ENCODE measurements at places on chromosomes 3 and 15.

DNA sequence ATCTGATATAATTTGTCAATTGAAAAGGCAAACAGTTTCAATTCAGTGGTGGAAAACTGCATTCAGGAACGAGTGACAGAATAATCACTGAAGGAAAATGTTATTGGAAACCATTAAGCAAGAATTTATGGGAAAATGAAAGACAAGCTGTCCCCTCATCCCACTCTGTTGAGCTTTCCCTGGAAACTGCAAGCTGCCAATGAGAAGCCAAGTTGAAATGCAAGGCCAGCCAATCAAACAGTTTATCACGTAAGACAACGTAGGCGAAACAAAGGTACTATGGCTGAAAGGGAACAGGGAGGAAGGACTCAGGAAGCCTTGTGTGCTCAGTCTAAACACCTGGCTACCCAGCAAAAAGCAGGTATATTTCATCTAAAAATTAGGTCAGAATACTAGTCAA, 187.9 kb upstream of the ATP10A start:
- DNase-seq = no peak
- H3K4me3 ChIP-seq = no peak overlapping the region
- H3K36me3 ChIP-seq = no peaks in the 10 kb centered on the region
- H3K27me3 ChIP-seq = peaks cover 39% of the 10 kb centered on the region
- no peak overlapping the region for H3K27ac ChIP-seq

GRCh38 chr3:96843505-96844203, 29.3 kb downstream of the EPHA6 start:
- H3K4me1 ChIP-seq = no peaks in the 10 kb centered on the region
- H3K27ac ChIP-seq = no peak overlapping the region
- no peak overlapping the region for H3K4me3 ChIP-seq
- H3K36me3 ChIP-seq = no peaks in the 10 kb centered on the region
- H3K27me3 ChIP-seq = no peaks in the 10 kb centered on the region

GRCh38 chr3:17444865-17445264, 297.6 kb downstream of the TBC1D5 start:
- DNase-seq = no peak
- H3K36me3 ChIP-seq = peaks cover 3% of the 10 kb centered on the region
- no peak overlapping the region for H3K27ac ChIP-seq
- no peak overlapping the region for H3K4me3 ChIP-seq
- no peaks in the 10 kb centered on the region for H3K27me3 ChIP-seq

DNA sequence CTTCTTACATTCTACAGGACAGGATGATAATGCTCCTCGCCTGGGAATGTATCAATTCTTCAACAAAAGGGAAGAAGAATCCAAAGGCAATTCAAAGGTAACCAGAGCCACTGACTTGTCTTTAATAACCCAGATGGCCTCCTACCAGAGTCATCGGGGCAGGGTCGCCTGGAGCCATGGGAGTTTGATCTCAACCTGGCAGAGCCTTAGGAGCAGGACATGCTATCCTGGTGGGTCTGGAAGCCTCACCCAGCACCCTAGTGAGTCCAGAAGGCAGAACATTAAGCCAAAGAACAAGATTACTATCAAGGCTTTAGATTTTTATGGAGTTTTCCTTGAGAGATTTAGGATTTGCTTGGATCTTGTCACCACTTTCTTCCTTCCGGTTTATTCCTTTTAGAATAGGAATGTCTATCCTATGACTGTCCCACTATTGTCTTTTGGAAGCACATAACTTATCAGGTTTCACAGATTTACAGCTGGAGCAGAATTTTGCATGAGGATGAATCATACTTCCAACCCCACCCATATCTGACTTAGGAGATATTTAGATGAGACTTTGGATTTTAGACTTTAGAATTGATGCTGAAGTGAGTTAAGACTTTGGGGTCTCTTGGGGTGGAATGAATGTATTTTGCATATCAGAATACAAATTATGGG, 330.3 kb upstream of the GOLIM4 start:
- DNase-seq = no peak
- no peaks in the 10 kb centered on the region for H3K27me3 ChIP-seq
- no peaks in the 10 kb centered on the region for H3K36me3 ChIP-seq
- no peaks in the 10 kb centered on the region for H3K4me1 ChIP-seq
- H3K4me3 ChIP-seq = no peak overlapping the region
- H3K27ac ChIP-seq = no peak overlapping the region

DNA sequence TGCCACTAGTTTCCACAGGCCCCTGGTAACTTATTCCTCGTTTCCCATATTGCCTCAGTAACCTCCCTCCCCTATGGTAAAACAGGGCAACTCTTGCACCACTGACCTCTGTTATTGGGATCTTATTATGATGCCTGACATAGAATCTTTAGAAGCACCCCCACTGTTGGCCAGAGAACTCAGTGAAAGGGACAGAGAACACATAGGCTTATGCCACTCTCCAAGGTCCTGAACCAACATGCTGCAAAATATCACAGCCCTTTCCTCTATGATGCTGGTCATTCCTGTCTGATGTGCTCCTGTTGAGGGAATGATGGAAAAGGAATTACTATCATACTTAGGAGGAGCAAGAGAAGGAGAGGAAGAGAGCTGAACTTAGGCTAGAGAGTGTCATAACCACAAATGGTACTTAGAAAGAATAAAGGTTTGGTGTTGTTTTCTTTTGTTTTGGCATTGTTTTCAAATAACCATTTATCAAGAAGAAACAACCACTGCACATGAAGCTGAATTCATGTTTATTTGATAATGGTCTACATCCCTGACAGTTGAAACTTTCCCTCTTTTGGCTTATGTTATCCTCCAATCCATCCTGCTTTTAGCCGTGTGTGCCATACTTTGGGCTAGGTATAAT, 330.2 kb downstream of the EPHB1 start:
- peaks cover 16% of the 10 kb centered on the region for H3K27me3 ChIP-seq
- H3K36me3 ChIP-seq = no peaks in the 10 kb centered on the region
- no peaks in the 10 kb centered on the region for H3K4me1 ChIP-seq
- H3K27ac ChIP-seq = no peak overlapping the region
- no peak overlapping the region for H3K4me3 ChIP-seq

DNA sequence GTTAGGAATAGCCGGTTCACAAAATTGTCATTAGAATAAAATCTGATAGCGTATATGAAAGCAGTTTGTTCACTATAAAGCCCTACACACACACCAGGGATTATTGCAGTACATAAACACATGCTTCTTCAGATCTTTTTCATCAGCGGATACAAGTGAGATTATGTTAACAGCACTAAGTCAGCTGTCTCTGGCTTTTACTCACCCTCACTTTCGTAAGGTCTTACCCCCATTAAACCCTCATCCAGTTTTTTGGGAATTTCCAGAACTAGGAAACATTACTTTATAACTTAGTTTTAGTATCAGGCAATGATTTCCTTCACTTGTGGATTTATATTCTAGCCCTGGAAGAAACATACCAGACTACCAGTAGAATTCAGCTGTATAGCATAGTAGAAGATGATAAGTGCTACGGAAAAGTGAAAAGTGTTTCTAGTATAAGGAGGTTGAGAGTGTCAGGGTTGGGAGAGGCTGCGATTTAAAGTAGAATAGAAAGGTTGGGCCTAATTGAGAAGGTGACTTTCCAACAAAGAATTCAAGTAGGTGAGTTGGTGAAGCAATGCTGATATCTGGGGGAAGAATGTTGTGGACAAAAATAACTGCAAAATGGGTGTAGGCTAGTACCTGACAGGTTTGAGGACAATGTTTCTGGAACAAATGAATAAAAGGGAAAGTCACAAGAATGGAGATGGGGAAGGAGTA, 22.7 kb downstream of the TMEM207 start:
- H3K27me3 ChIP-seq = no peaks in the 10 kb centered on the region
- H3K36me3 ChIP-seq = no peaks in the 10 kb centered on the region
- no peak overlapping the region for H3K27ac ChIP-seq
- H3K4me3 ChIP-seq = no peak overlapping the region

DNA sequence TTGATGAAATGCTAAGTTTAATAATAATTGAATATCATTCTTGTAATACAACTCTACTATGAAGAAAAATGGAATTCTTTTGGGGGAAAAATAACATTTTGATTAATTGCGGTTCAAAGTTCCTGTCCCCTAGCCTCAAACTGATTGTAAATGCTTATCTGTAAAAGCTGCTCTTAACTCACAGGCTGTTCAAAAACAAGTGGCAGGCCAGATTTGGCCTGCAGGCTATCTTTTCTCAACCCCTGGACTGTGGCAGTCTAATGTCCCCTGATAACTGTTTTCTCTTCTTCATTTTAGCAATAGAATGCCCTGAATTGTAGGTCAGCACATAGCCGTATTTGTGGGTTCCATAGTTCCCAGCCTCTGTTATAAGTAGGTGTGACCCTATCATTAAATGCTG, 23.5 kb upstream of the SAMMSON start:
- H3K36me3 ChIP-seq = no peaks in the 10 kb centered on the region
- H3K4me3 ChIP-seq = no peak overlapping the region
- H3K27me3 ChIP-seq = no peaks in the 10 kb centered on the region
- no peaks in the 10 kb centered on the region for H3K4me1 ChIP-seq
- no peak for DNase-seq
- no peak overlapping the region for H3K27ac ChIP-seq

DNA sequence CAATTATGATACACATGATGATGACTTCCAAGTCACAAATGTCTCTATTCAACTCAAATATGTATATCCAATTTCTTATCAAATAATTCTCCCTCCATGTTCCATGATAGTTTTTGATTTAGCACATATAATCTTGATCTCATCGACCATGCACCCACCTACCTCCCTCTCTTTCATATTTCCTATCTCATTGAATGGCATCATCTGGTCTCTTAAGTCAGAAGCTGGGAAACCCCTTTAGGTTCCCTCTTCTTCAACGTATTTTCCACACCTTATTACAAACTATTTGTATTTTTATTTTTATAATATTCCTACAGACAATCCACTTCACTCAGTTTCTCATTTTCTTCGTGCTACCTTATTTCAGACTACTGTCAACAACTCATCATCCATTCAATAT, 56.9 kb upstream of the DPH6 start:
- no peak overlapping the region for H3K4me3 ChIP-seq
- no peak overlapping the region for H3K27ac ChIP-seq
- no peak for DNase-seq
- peaks cover 6% of the 10 kb centered on the region for H3K36me3 ChIP-seq
- H3K27me3 ChIP-seq = no peaks in the 10 kb centered on the region
- peaks cover 15% of the 10 kb centered on the region for H3K4me1 ChIP-seq

GRCh38 chr15:81253846-81254245, 57.2 kb downstream of the IL16 start:
- peaks cover 12% of the 10 kb centered on the region for H3K27me3 ChIP-seq
- no peak overlapping the region for H3K27ac ChIP-seq
- DNase-seq = no peak
- H3K36me3 ChIP-seq = no peaks in the 10 kb centered on the region
- peaks cover 3% of the 10 kb centered on the region for H3K4me1 ChIP-seq

DNA sequence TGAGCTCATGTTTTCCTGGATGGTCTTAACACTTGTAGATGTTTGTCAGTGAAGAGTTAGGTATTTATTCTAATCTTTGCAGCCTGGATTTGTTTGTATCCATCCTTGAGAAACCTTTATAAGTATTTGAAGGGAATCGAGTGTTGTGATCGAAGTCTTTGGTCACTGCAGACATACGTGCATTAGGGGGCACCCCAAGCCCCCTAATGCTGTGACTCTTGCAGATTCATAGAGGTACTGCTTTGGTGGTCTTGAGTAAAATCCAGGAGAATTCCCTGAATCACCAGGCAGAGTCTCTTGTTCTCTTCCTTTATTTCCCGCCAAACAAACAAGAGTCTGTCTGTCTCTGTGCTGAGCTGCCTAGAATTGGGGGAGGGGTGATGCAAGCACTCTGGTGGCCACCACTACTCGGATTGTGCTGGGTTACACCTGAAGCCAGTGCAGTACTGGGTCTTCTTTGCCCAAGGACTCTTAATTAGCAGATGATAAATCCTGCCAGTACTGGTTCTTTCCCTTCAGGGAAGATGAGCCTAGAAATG, 170.5 kb upstream of the POU1F1 start:
- H3K27me3 ChIP-seq = no peaks in the 10 kb centered on the region
- DNase-seq = no peak
- no peak overlapping the region for H3K27ac ChIP-seq
- H3K4me3 ChIP-seq = no peak overlapping the region
- no peaks in the 10 kb centered on the region for H3K4me1 ChIP-seq

DNA sequence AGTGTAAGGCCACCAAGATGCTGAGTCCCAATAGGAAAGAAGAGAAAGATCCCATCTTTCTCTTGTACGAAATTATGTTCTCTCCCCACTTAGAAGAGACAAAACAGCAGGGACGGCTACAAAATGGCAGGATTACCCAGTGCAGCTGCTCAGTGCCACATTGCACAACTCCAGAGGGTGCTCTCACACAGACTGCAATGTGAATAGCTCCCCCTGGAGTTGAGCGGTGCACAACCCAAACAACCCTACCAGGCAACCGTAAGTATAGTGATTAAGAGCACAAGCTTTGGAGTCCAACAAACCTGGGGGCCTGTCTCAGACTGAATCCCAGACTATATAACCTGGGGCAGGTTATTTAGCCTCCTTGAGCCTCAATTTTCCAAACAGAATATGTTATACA, 3.1 kb upstream of the BHLHE40 start:
- no peaks in the 10 kb centered on the region for H3K36me3 ChIP-seq
- peak overlapping the region; percentile 93 for H3K27ac ChIP-seq
- H3K4me1 ChIP-seq = peaks cover 21% of the 10 kb centered on the region

DNA sequence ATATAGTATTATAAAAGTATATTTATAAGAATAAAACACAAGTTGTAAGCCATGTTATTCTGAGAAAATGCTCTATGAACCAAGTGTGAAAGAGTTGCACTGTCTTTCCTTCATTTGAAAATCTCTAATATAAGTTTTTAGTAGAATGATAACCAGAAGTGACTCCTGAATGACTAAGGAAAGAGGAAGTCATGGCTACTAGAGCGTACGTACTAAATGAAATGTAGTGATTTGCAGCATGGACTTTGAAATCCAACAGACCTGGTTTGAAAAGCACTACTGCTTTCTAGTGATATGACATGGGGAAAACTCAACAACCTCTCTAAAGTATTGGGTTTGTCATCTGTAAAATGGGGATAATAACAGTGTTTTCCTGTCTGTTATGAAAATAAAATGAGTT, 10.3 kb upstream of the DNAJC13 start:
- DNase-seq = no peak
- H3K27me3 ChIP-seq = peaks cover 15% of the 10 kb centered on the region
- no peaks in the 10 kb centered on the region for H3K4me1 ChIP-seq

- no peaks in the 10 kb centered on the region for H3K36me3 ChIP-seq
- H3K4me3 ChIP-seq = no peak overlapping the region
- H3K27me3 ChIP-seq = peaks cover 3% of the 10 kb centered on the region
- no peak overlapping the region for H3K27ac ChIP-seq
- H3K4me1 ChIP-seq = no peaks in the 10 kb centered on the region
These were observed 85.2 kb upstream of the PRR23C start for GRCh38 chr3:139129892-139130291.

GRCh38 chr15:83477808-83478537, 30.8 kb downstream of the SH3GL3 start:
- H3K27ac ChIP-seq = no peak overlapping the region
- no peaks in the 10 kb centered on the region for H3K36me3 ChIP-seq
- H3K27me3 ChIP-seq = no peaks in the 10 kb centered on the region
- H3K4me3 ChIP-seq = no peak overlapping the region
- no peak for DNase-seq

- no peaks in the 10 kb centered on the region for H3K27me3 ChIP-seq
- H3K4me1 ChIP-seq = no peaks in the 10 kb centered on the region
- H3K4me3 ChIP-seq = no peak overlapping the region
- H3K36me3 ChIP-seq = no peaks in the 10 kb centered on the region
- no peak for DNase-seq
These were observed 31.8 kb downstream of the MYO5A start for GRCh38 chr15:52496776-52497470.

- no peak overlapping the region for H3K27ac ChIP-seq
- H3K4me3 ChIP-seq = peak overlapping the region; percentile 60
- peaks cover 19% of the 10 kb centered on the region for H3K4me1 ChIP-seq
- peaks cover 46% of the 10 kb centered on the region for H3K27me3 ChIP-seq
- peaks cover under 1% of the 10 kb centered on the region for H3K36me3 ChIP-seq
- DNase-seq = peak; percentile 83
These were observed 36.3 kb downstream of the CHST14 start for GRCh38 chr15:40506964-40507571.

Data from type B pancreatic cell (in vitro differentiated cells).